ENCODE measurements at places on chromosomes 2 and 18.

DNA sequence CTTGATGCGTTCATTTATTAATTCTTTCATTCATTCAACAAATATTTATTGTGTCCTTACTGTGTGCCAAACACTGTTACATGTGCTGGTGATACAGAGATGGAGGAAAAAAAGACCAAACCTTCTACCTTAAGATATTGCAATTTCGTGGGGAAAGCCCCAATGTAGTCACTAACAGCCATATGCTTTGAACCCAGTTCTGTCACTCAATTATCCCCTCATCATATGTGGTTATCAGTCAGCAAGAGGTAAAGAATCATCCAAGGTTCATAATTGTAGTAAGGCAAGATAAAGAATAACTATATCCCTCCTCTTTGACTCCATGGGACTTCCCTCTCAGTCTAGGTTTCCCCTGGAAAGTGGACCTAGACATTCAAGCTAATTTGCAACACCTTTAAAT lies 1185.6 kb upstream of the CELF4 start:
- no peak for DNase-seq

GRCh38 chr2:236117861-236118269 lies 50.3 kb downstream of the GBX2 start:
- DNase-seq = no peak

DNA sequence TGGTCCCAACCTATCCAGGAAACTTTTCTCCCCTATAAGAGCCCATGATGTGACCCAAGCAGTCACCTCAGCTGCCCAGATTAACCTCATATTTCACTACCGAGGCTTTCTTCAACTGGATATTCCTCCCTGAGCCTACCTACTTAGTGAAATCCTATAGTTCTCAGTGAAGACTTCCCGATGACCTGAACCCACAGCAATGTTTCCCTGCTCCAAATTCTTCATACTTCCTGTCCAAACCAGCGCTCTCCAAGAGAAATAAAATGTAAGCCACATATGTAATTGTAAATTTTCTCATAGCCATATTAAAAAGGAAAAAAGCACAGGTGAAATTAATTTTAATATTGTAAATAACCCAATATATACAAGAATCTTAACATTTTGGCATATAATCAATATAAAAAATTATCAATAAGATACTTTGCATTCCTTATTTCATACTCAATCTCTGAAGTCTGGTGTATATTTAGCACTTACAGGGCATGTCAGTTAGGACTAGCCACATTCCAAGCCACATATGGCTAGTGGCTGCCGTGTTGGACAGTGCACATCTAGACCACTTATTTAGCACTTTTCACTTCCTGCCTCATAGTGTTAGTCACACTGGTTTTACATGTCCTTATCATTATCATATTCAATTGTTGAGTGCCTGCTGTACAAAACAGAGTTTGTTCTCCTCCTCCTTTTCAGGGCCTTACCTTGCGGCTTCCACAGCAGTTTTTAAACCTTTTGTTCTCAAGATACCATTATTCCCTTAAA lies 1.9 kb upstream of the STAT4 start:
- DNase-seq = no peak

DNA sequence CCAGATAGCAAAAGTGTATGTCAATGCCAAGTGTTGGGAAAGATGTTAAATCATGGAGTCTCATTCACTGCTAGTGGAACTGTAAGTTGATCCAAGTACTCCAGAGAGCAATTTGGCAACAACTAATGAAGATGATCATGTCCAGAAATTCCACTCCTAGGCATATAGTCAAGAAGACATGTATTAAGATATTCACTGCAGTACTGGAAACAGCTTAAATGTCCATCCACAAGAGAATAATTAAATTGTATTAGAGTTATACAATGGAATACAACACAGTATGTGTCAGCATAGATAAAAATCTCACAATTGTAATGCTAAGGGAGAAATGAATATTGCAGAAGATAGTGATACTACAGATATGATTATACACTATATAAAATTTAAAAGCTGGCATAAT lies 15.2 kb upstream of the LBH start:
- no peak for DNase-seq

- DNase-seq = no peak
Measured at GRCh38 chr2:3581367-3582262, 6.6 kb downstream of the RPS7 start.

DNA sequence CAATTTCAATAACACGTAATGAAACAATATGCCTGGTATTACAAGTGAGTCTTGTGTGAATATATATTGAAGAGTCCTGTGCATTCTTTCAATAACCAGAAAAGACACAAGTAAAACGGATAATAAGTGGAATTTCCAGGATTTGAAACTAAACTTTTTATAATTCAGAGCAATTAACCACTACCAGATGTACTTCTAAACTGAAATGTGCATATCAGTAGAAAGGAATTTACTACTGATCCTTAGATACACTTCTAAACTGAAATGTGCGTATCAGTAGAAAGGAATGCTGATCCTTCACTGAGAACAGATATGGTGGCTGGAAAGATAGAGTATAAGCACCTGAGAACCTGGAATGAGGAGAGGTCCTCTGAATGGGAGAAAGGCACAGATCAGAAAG lies 470.9 kb upstream of the SPHKAP start:
- no peak for DNase-seq

DNA sequence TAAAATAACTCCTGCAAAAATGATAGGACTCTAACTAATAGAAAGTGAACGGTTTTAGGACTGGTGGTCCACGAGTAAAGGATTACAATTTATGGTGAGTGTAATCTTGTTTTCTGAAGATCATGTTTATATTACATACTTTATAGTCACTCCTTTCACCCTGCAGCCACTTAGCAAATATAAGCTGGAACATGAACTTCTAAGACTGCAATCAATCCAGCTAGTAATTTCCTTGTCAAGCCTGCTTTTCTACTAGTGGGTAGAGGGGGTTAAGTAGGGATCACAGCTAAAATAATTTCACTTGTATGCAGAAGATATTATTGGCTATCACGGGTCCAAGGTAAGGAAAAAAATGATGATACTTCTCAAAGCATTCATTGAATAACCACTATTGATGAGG lies 125.5 kb upstream of the NETO1 start:
- DNase-seq = no peak

DNA sequence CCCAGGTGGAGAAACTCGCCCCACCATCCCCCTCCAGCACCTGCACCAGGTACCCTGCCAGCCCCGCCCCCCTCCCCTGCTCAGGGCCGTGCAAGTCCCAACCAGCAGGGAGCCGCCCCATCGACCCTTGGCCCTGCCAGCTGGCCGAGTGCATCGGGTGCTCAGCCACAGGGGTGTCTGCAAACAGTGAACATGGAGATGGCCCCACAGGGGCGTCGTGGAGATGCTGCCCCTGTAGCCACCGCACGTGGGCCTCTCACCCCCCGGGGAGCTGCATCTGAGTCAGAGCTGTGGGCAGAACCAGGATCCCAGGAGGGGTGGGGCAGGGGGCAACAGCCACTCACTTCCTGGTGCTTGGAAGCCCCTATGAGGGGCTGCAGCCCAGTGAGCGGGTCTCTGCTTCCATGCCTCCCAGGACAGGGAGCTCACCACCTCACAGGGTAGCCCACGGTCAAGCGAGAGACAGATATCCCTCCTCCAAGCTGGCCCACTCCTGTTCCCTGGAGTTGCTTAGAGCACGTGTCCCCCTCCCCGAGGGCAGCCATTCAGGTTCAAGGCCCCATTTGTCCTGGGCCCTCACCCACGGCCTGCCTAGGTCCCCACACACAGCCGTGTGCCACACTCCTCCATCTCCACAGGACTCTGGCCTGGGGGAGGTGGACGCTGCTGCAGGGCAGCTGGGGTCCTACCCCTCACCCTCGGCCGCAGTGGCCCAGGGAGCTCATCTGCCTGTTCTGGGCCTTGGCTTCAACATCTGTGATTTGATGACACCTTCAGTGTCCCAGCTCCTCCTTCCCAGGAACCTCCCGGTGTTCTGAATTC lies 1.1 kb upstream of the MAB21L4 start:
- no peak for DNase-seq
